ENCODE measurements at places on chromosomes 1 and 21.

- DNase-seq: no peak
Observed at GRCh38 chr1:163076446-163076845, 7.3 kb downstream of the RGS4 start.

- no peak for DNase-seq
Observed at GRCh38 chr1:183218027-183218618, 32.1 kb downstream of the LAMC2 start.

GRCh38 chr1:166969074-166969677, 6.2 kb downstream of the ILDR2 start:
- DNase-seq: no peak

GRCh38 chr1:110524311-110525248, 5.6 kb upstream of the KCNA10 start:
- no peak for DNase-seq

DNA sequence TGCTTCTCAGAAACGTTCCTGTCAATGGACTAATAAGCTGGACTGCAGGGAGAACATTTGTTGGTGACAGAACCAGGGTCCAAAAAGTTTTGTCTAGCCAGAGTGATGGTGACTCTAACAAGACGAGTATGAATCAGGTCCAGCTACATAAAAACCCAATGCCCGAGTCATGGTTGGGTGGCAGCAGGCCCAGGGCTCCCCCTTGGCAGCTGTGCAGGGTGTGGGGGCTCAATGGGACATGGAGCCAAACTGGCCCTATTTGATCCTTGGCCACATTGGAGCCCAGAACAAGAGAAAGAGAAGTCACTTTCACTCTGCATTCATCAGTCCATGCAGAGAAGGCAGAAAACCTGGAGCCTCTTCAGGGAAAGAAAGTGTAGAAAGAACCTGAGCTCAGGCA, 37.9 kb upstream of the TENT5C start:
- DNase-seq: no peak

- DNase-seq: no peak
Observed at GRCh38 chr21:37017951-37018679, 11.6 kb downstream of the RIPPLY3 start.

DNA sequence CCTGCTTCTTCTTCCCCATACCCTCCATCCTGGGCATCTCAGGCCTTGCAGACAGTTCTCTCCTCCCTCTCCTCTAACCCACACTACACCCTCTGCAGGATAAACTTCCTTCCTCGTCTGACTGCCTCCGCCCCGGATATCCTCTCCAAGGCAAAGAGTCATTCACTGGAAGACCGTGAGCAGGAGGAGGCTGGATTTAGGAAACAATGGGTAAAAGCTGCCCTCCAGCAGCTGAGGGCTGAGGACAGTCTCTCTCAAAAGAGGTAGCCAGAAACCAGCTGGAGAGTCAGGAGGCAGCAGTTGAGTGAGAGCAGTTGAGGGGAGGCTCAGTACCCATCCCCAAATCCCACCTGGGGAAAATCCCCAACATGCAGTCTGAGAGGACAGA, 1.4 kb downstream of the CSRP1 start:
- no peak for DNase-seq

DNA sequence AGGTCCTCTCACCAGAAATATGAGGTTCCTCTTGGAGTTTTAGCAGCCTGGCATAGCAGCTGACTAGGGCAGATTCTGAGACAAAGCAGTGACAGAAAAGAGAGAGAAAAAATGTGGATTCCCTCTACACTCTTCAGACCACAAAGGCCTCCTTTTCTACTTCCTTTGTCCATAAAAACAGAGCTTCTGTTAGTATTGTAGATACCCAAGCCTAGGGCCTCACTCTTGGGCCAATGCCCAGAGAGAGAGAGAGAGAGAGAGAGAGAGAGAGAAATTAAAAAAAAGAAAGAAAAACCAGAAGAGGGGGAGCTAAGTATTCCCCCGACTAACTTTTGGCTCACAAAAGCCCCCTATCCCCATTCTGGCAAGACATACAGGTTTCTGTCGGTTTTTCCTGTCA, 2.4 kb upstream of the ZRANB2 start:
- DNase-seq: no peak

DNA sequence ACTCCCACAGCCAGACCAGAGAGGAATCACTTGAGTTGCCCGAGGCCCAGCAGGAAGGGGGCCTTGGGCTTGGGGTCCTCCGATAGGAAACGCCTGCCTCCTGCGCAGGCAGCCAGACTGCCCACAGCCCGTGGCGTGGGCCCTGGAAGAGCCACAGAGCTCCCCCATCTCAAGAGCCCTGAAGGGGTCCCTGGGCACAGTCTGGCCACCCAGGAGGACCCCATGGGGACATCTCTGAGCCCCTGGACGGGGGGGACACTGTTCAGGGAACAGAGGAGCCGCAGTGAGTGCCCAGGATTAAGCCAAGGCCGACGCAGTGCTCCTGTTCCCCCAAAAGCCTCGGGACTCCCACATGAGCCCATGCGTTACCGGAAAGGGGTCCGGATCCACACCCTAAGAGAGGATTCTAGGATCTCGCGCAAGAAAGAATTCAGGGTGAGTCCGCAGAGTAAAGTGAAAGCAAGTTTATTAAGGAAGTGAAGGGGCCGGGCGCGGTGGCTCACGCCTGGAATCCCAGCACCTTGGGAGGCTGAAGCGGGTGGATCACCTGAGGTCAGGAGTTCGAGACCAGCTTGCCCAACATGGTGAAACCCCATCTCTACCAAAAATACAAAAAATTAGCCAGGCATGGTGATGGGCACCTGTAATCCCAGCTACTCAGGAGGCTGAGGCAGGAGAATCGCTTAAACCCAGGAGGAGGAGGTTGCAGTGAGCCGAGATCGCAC, 38.1 kb upstream of the LBR start:
- DNase-seq: no peak

GRCh38 chr1:168656485-168656884, 72.5 kb downstream of the DPT start:
- no peak for DNase-seq

GRCh38 chr1:1033009-1033587, 13.2 kb downstream of the AGRN start:
- peak; percentile 78 for DNase-seq

GRCh38 chr1:25702101-25702775, 85.6 kb downstream of the MAN1C1 start:
- no peak for DNase-seq

DNA sequence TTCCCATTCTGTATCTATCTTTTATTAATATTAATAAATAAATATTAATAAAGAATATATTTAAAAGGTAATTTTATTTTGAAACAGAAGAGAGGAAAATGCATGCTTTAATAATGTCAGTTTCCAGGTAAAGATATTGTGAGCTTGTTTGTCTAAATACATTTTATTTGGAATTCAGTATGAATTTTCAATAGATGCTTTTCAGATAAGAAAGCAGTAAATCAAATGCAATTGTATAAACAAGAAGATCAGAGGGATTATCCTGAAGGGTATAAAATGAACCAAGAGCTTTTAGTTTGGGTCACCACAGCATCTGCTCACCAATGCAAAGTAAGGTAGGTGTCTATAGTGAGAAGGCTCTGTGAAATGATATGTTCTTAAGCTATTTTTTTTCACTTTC, at the start of gene TSHB:
Gene TSHB, plus strand, starts transcription at position 301 of the 400 bp plus-strand sequence. CDS start 3,537 bp downstream, outside the sequence.
- no peak for DNase-seq

DNA sequence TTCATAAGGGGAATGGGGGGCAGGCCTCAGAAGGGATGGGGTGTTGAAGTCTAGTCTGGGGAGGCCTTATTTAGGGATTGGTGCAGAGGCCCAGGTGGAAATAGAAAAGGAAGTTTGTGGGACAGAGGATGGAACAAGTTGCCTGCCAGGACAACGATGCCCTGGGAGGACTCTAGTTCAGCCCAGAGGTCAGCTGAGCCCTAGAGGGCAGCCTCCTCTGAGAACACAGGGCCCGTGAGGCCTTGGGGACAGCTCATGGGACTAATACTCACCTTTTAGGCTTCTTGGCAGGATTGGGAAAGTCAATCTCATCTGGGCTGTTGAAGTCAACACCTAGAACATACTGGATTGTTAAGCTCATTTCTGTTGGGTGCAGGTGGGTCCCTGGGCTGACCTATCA, 43.0 kb downstream of the LHX4 start:
- no peak for DNase-seq

- no peak for DNase-seq
Observed at GRCh38 chr1:107116306-107116790, 24.5 kb upstream of the NTNG1 start.

DNA sequence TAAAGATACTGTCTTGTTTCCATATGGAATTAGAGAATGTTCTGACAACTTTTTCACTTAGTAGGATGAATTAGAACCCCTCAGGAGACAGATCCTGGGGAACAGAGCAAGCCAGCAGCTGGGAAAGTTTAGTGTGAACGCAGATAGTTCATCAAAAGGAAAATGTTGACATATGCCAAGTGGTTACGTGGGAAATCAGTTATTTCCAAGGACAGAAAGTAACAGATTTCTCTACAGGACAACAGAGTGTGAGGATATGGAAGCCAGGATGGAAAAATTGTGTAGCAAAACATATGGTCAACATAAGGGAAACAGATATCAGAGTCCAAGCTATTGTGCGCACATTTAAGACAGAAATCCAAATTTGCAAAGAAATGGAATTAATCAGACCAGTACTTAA, 419.5 kb downstream of the LRRIQ3 start:
- no peak for DNase-seq

DNA sequence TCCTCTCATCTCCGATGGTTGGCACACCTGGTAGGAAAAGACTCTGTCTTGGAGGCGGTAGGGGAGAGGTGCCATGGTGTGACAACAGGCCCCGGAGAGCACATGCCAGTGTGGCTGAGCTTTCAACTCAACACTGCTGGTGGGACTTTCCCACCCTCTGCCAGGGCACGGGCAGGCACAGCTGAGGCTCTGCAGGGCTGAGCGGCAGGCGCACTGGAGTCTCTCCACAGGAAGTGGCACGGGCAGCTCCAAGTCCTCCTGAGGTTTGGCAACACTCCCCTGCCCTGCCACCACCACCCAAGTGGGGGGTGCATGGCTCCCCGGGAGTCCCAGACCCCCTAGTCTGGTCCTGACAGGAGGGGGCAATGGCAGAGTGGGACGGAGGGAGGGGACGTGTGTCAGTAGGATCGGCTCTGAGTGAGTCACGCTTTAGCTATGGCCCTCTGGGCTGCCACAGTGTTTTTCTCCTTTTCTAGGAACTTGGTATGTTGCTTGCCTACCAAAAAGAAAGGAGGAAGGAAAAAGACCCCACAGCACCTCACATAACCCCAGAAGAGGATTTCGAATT, 27.3 kb upstream of the EVA1B start:
- peak; percentile 44 for DNase-seq

DNA sequence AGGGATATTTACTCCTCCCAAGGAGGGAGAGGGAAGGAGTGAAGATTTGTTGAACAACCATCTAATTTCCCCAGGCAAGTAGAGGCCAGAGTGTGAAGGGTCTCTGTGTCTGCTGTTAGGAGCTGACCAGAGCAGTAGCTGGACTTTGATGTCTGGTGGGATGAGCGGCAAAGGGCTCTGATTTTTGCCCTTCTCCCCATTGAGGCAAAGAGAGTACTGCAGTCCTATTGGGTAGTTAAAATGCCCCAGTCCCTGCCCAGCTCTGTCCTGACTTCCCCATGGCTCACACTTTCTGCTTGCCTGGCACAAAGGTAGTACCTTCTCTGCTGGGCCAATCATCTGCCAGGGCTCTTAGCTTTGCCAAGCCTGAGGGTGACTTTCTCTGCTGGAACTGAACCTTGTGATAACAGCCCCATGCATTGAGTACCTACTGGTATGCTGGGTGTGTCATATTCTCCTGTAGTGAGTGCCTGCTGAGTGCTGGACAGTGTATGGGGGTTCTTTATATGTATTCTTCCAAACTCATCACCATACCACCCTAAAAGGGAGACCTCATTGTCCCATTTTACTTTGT, 64.0 kb upstream of the SELENON start:
- DNase-seq: no peak

GRCh38 chr1:44707959-44708831, 22.8 kb downstream of the RNU5D-1 start:
- peak; percentile 42 for DNase-seq

DNA sequence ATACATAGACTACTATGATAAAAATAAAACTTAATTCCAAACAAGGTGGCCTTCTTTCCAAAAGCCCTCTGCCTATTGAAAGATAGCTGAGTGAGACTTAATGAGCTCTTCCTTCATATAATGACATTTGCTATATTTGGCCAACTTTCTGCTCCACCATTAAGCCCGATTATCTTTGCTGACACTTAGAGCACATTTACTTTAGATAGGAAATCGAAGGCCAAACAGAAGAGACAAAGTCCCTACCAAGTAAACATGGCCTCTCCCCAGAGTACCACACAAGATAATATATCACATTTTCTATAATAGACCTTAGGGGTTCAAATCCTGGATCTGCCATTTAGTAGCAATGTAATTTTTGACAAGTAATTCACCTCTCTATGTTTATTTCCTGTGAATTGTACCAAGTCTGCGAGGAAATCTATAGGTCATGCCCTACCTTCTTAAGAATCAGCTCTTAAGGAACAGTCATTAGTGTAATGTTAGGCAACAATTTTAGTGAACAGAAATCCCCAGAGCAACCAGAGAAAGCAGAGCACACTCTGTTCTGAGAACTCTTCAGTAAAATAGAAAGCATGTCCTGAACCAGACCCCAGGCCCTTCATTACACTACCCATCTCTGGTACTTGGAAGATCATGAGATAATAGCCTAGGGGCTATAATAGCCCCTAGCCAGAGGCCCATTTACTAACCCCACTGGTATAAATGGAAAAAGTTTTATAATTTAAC, 17.3 kb upstream of the COA6 start:
- DNase-seq: no peak

- no peak for DNase-seq
Observed at GRCh38 chr1:44717653-44718052, 13.3 kb downstream of the RNU5D-1 start.

GRCh38 chr1:936348-937264, 12.9 kb downstream of the SAMD11 start:
- DNase-seq: no peak

DNA sequence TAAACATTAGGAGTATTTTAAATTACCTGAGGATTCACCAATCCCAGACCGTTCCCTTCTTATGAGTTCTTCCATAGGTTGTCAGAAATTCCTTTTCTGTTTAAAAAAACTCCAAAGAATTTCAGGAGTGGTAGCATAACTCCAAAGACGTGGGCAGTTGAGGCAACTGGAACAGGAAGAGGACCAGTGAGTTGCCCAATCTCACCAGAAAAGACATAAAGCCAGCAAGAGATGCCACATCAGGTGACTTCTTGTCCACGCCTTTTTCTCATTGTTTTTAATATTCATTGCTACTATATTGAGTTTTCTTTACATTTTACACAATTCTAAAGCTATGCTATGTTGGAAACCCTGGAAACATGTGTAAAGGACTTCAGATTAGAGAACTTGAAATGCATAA, 88.1 kb upstream of the JAK1 start:
- no peak for DNase-seq

GRCh38 chr21:38914528-38915293, 109.0 kb downstream of the ETS2 start:
- no peak for DNase-seq

GRCh38 chr1:26450908-26451307, 18.8 kb downstream of the DHDDS start:
- no peak for DNase-seq

- no peak for DNase-seq
Observed at GRCh38 chr1:227378871-227379554, 60.7 kb upstream of the CDC42BPA start.

- DNase-seq: no peak
Observed at GRCh38 chr1:31602081-31602480, 15.4 kb upstream of the HCRTR1 start.

Measured in immature natural killer cell (primary cell).